ENCODE measurements at places on chromosomes 3 and 15. TPM values are rescaled to one million over a fixed set of nuclear protein-coding genes. Genes with fewer than 3 reads are reported as not detected.

The CHCHD4 gene
- total RNA-seq: 39.4 TPM

The TICRR gene
- 13.7 TPM for total RNA-seq

The RTP1 gene
- total RNA-seq: not detected

The PBRM1 gene
- total RNA-seq: 12.8 TPM

The TGM4 gene
- not detected for total RNA-seq

The HESX1 gene
- not detected for total RNA-seq

The ALDH1L1 gene
- total RNA-seq: 0.11 TPM

Measured in A549 treated with RU486 at 1 μM for 4 hours (cell line).